ENCODE measurements at places on chromosomes 12 and 14.

DNA sequence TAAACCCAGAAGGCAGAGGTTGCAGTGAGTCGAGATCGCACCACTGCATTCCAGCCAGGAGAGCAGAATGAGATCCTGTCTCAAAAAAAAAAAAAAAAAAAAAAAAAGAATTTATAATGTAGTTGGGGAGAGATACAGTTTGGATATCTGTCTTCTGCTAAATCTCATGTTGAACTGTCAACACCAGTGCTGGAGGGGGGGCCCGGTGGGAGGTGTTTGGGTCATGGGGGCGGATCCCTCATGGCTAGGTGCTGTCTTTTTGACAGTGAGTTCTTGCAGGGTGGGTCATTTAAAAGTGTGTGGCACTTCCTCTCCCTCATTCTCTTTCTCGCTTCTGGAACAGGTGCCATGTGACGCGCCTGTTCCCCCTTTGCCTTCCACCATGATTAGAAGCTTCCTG, 32.8 kb downstream of the CLIP1 start:
- no peak for DNase-seq

DNA sequence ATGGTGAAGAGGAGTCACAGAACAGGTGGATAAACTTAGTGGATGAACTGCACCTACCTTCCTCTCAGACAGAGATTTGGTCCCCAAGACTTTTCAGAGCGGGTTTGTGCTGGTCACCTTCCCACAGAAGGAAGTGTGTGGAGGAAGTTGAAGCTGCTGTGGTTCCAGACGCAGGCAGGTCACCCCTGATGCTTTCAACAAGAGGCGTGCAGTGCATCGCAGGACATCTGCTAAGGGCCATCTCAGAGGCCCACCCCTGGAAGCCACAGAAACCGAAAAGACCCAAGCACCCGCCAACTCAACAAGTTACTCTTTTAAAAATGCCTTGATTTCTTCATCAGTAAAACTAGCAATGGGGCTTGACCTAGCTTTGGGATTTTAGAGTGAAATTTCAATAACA, 1.0 kb upstream of the GPX2 start:
- DNase-seq = no peak

DNA sequence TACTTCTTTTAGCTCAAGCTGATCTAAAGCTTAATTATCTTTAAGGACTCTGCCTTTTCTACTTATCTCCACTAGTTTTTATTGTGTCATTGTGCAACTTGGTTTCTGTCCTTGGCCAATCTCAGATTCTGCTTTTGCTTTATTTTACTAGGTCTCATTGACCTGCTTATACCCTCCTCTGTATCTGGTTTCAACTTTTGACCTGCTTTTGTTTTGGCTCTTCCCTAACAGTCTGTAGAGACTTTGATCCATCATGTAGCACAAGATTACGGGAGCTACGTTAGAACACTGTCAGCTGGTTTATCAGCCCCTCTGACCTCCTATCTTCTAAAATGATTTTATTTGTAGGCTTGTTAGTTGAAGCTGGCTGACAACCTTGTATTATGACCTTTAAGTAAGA, 43.6 kb downstream of the ZCRB1 start:
- no peak for DNase-seq

GRCh38 chr14:39957987-39958386, 525.8 kb upstream of the FBXO33 start:
- no peak for DNase-seq

DNA sequence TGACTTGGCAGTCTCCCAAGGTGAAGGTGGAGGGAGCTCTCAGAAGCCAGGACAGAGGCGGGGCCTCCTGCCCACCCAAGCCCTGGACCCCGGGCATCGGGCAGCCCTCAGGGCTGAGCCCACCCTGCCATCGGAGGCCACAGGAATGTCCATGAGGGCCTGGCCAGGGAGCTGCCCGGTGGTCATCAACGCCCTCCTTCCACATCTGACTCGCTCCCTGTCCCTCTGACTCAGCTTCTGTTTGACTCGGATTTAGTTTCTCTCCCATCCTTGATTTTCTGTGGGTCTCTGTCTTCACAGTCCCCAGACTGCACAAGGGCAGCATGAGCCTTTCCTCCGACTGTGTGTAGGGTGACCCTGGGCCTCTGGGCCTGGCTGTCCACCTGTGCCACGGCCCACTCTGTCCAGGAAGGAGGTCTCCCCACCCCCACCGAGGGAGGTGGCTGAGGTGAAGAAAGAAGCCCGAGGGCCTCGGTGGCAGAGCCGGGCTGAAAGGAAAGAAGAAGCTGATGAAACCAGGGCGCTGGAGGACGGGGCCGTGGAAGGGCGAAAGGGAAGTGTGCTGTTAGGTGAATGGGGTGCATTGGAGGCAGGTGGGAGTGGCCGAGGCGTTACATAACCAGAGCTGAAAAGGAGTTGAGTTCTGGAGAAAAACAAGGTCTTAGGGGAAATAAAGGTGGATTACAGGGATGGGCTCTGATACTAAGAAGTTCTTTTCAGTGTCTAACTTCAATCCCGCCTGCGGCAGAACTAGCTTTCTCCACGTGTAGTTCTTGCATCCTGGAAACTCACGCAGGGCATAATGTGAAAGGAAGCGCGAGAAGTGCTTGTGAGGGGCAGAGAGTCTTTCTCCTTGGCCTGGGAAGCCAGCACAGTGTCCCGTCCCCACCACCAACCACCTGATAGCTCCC, 16.7 kb upstream of the TMEM106C start:
- no peak for DNase-seq

DNA sequence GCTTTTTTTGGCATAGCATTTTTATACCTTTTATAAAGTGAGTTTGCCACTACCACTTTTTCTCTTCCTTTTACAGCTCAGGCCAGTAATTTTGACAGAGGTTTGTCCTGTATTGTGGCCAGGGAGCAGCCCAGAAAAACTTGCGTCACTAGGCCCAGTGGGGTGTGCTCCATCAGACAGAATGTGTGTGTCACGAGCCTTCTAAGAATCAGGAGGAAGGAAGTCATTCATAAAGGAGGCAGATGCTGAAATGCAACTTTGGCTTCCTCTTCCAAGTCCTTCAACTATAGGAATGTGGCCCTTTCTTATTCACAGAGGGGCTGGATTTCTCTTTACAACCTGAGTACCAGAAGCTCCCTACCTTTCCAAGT, 10.1 kb upstream of the RAB35 start:
- DNase-seq = no peak

GRCh38 chr12:113244478-113244958, 23.3 kb downstream of the TPCN1 start:
- DNase-seq = no peak

DNA sequence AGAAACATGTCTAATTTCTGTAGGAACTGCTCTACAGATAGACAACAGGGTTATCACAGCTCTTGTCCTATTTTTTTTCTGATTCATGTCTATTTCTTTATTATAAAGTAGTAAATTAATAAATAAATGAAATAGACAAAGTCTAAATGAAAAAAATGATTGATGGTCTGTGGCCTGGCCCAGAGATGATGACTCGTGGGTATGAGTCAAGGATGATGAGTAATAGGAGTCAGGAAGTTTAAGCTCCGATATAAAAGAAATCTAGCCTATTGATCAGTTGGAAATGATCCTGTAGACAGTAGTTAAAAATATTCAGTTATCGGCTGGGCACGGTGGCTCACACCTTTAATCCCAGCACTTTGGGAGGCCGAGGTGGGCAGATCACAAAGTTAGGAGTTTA, 90.6 kb upstream of the RTL1 start:
- DNase-seq = no peak

DNA sequence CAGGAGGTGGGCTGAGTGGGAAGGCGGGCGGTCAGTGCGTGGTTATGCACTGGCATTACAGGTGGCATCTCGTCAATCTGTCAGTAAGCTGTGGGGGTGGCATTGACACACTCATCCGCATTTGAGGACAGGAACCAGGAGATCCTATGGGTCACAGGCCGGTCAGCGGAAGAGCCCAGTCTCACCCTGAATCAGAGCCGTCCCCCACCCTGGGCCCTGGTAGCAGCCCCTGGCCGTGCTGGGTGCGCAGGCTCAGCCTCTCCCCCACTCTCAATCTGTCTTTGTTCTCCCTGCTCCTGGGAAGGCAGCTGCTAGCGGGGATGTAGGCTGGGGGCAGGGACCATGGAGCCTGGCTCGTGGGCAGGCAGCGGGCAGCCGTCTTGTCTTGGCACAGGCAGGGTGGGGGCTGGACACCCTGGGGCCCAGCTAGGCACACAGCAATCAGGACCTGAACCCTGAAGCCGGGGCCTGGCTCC, 5.1 kb downstream of the INF2 start:
- DNase-seq = no peak

GRCh38 chr12:98453070-98453469, 62.3 kb upstream of the TMPO start:
- no peak for DNase-seq

DNA sequence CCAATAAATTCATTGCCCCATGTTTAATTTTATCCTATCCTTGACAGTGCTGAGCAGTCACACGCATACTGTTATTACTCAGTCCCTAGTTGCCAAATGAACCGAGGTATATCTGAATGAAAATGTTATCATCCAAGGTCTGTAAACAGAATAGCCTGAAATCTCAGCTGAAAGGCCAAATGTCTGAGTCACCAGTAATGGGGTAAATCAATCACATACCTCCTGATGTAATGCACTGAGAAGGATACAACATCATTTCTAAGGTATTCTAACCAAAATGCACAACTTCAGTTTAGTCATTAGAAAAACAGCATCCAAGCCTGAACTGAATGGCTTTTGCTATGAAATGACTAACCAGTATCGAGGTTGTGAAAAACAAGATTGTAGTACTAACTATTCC, 228.6 kb downstream of the DPF3 start:
- no peak for DNase-seq

GRCh38 chr14:23513005-23513817, 38.4 kb downstream of the ZFHX2 start:
- no peak for DNase-seq

GRCh38 chr12:117045160-117046010, 53.8 kb downstream of the TESC start:
- no peak for DNase-seq
